Nasal cavity respiratory epithelium epithelial cell of viscerocranial mucosa (primary cell): ENCODE measurements at places on chromosomes 5 and 9. TPM values are rescaled to one million over a fixed set of nuclear protein-coding genes. Genes with fewer than 3 reads are reported as not detected.

HK3 gene
- total RNA-seq: under 0.01 TPM in 1 of 2 replicates, not detected in the other

PDCD1LG2 gene
- total RNA-seq: 1.4 and 7.8 TPM in 2 replicates

CSF2 gene
- total RNA-seq: 0.50 TPM in 1 of 2 replicates, not detected in the other

PCDHA2 gene
- total RNA-seq: under 0.01 TPM in 1 of 2 replicates, not detected in the other

GARNL3 gene
- total RNA-seq: 3.4 and 7.6 TPM in 2 replicates

BTNL9 gene
- 0.07 TPM in 1 of 2 replicates, not detected in the other for total RNA-seq

TRIM36 gene
- 0.71 and 1.4 TPM in 2 replicates for total RNA-seq

CER1 gene
- total RNA-seq: not detected in 2 replicates

GPR150 gene
- total RNA-seq: under 0.01 and 0.21 TPM in 2 replicates

GMCL2 gene
- not detected in 2 replicates for total RNA-seq

CENPP gene
- 1.7 and 2.2 TPM in 2 replicates for total RNA-seq

ELOVL7 gene
- total RNA-seq: 11.5 and 42.0 TPM in 2 replicates

ZNF367 gene
- 0.14 and 0.34 TPM in 2 replicates for total RNA-seq

ISOC1 gene
- total RNA-seq: 14.5 and 20.8 TPM in 2 replicates

FAM114A2 gene
- total RNA-seq: 27.7 and 31.9 TPM in 2 replicates

PCDHA3 gene
- total RNA-seq: 0.57 TPM in 1 of 2 replicates, not detected in the other

IFNB1 gene
- under 0.01 TPM in 1 of 2 replicates, not detected in the other for total RNA-seq
